ENCODE measurements at places on chromosomes 16 and 17.

GRCh38 chr17:2370211-2370589 is 30.7 kb downstream of the MNT start:
- no peak for DNase-seq

GRCh38 chr17:21379080-21379711 is 3.0 kb downstream of the KCNJ12 start:
- DNase-seq = no peak

DNA sequence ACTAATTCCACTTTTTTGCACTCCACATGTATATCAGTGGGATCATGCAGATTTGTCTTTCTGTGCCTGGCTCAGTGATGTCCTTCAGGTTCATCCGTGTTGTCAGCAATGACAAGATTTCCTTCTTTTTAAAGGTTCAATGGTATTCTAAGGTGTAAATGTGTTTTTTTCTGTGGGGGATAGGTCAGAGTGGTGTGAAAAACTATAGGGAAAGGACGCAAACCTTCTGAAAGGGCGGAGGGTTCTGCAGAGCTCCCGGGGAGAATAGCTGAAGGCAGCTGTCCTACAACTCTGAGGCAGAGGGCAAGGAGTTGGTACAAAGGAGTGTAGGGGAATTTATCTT is 21.9 kb upstream of the CSNK1D start:
- no peak for DNase-seq

GRCh38 chr16:89911375-89911774 is 7.3 kb upstream of the MC1R start:
- no peak for DNase-seq

DNA sequence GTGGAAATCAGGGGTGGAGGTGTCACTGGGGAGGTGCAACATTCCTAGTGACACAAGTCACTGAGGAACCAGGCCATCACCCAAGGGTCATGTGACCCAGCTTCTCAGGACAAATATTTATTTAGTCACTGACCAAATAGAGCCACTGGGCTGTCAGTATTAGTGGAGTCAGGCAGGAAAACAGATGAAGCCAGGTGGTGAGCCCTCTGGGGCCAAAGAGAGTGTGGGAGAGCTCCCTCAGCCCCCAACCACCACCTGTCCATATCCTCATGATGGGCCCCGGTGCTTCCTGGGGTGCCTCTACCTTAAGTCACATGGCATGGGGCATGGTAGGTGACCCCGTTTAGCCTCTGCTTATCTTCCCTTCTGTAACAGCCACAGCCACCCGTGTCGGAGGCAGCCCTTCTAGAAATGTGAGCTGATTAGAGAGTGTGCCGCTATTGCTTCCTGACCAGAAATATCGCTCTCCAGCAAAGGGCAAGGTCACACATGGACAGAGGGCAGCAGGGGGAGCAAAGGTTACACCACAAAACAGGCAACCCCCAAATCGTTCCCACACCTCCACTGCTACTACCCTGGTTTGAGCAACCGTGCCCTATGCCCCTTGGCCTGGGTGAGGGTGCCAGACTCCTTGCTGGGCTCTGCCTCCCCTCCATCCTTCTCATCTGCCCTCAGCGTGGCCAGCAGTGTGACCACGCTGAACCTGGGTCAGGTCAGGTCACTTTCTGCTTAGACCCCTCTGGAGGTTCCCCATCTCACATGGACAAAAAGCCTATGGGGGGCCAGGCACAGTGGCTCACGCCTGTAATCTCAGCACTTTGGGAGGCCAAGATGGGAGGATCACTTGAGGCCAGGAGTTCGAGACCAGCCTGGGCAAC is 8.6 kb upstream of the AKTIP start:
- no peak for DNase-seq

DNA sequence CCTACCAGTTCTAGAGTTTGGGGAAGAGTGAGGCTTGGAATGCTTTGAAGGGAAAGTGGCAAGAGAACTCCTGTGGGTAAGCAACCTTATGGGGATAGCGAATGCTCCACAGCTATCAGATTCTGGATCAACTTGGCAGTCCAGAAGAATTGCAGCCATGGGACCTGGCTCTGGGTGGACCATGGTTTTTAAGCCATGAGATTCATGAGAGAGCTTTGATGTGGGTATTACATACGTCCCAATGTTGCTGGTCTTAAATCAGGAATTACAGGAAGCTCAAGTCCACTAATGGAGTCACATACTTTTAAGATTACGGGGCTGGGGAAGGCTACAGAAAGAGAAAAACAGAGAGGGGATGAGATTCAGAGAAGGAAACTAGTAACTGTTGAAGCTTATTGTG is 142.5 kb upstream of the ELAC2 start:
- DNase-seq = no peak

DNA sequence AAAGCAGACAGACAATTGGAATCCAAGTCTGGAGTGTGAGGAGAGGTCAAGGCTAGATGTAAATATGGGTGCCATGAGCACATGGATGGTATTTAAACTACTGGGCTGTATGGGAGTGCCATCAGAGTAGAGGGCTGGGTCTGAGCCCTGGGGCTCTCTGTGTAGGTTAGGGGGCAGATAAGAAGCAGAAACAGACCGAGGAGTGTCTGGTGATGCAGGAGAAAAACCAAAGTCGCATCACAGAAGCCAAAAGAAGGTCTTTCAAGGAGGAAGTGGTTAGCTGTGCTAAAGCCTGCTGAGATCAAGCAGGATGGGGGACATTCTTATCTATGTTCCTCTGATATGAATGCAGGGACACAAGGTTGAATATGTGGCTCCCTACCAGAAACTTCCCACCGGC is 1.9 kb downstream of the TSEN54 start:
- DNase-seq = no peak

DNA sequence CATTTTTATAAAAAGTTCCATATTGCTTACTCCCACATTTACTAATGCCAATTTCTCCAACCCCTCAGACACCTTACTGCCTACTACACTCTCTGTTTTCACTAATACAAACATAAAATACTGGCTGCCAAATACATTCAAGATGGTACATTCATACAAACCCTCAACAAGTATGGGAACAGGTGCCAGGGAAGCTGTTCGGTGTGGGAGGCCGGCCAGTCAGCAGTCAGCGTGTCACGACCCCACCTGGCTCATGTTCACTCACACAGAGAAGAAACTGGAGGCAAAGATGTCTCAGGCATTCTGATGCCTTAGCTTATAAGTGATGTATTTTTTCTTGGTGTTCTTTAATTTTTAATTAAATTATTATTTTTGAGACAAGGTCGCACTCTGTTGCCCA is 42.4 kb upstream of the TRAP1 start:
- no peak for DNase-seq

- DNase-seq = no peak
These were observed 63.6 kb upstream of the KIFC3 start for GRCh38 chr16:57865746-57866528.

GRCh38 chr16:27634779-27635178 is 84.8 kb downstream of the KATNIP start:
- no peak for DNase-seq

GRCh38 chr16:25110387-25110947 is 1.1 kb upstream of the LCMT1 start:
- DNase-seq = peak; percentile 90

Data from activated naive CD4-positive, alpha-beta T cell treated with anti-CD3 and anti-CD28 coated beads for 36 hours (primary cell).